Heart right ventricle (tissue), 16 donors: ENCODE measurements at places on chromosomes 16 and 17. TPM values are rescaled to one million over a fixed set of nuclear protein-coding genes. Genes with fewer than 3 reads are reported as not detected.

The FBXW10B gene
- 1.2 TPM for total RNA-seq

The TMEM114 gene
- 0.34 TPM for total RNA-seq

GRCh38 chr16:86020971-86021370 is 122.0 kb downstream of the IRF8 start:
- no peaks in the 10 kb centered on the region for H3K36me3 ChIP-seq
- no peak overlapping the region for H3K4me3 ChIP-seq
- no peak overlapping the region for H3K27ac ChIP-seq

- no peak for DNase-seq
- H3K4me3 ChIP-seq: no peak overlapping the region
- peak overlapping the region; percentile 55 for H3K27ac ChIP-seq
- H3K27me3 ChIP-seq: no peaks in the 10 kb centered on the region
- peaks cover 80% of the 10 kb centered on the region for H3K36me3 ChIP-seq
- peaks cover 56% of the 10 kb centered on the region for H3K4me1 ChIP-seq
Observed at GRCh38 chr17:65047941-65048340, 8.6 kb downstream of the GNA13 start.

GRCh38 chr17:19610879-19611278 is 37.7 kb upstream of the ALDH3A2 start:
- H3K4me3 ChIP-seq: no peak overlapping the region
- H3K36me3 ChIP-seq: no peaks in the 10 kb centered on the region
- H3K27ac ChIP-seq: no peak overlapping the region
- DNase-seq: no peak
- no peaks in the 10 kb centered on the region for H3K4me1 ChIP-seq
